ENCODE measurements at places on chromosomes 4 and X.

DNA sequence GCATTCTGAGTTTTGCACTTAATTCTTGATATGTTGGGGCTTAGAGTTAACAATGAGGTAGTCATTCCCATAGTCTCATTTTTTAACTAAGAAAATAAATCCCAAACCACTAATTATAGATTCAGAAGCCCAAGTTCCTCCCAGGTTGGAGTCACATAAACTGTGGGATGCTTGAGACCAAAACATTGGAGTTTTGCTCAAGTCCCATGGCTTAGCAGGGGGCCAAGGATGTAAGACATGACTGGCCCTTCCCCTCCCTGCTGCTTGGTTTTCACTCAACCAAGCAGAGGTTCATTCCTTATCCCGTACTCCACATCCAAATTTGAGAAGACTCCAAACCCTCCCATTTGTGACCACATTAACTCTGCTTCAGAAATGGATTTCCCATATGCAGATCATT lies 101.3 kb downstream of the LIMCH1 start:
- no peak for DNase-seq

- no peak for DNase-seq
Measured at GRCh38 chrX:13759152-13759718, 24.7 kb downstream of the OFD1 start.

DNA sequence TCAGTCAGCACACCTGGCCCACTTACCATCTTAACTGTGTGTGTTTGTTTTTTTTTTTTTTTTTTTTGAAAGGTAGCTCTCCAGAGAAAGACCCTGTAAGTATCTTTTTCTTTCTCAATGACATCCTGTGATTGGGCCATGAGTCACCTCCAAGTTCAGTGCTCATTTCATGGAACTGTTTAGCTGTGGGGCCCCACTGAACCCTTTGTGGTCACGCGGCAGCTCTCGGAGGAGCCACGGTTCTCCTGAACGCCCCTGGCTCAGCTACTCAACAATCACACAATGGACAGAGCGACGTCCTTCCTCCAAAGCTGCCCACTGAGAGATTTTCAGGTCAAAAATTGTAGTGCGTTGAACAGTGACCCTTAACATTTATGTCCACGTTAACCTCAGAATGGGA lies 14.2 kb upstream of the IL3RA start:
- no peak for DNase-seq

GRCh38 chrX:150482537-150483206 lies 85.7 kb upstream of the MTM1 start:
- DNase-seq, result peak; percentile 14

DNA sequence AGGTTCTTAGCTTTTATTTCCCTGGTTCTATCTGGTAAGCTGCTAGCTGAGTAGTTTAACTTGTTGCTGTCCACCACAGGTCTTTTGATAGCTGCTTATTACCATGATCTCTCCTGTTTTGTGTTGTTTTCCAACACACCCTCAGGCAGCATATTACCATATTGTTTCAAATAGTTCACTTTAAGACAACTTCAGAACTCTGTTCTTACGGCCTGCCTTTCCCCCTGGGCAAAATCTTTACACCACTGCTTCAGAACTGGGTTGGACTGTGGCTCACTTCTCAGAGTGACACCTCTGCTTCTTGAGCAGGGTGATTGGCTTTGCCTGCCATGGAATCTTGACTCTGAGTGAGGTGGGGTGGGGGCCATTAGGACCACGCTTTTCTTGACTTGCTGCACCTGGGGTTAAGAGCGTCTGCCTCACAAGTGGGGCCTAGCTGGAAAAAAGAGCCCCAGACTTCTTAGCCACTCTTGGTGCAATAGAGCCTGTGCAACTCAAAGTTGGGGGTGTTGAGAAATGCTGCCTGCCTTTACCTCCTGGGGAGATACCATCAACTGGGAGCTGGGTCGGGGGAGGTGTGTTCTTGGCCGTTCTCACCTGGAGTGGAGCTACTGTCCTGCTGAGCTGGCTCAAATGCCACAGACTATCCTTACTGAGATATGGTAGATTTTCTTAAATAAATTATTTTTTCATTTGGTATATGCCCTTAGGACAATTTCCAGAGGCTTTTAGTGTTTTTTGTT lies 23.4 kb downstream of the USP9X start:
- no peak for DNase-seq

- no peak for DNase-seq
Measured at GRCh38 chr4:110195561-110196205, 2.7 kb downstream of the ELOVL6 start.

DNA sequence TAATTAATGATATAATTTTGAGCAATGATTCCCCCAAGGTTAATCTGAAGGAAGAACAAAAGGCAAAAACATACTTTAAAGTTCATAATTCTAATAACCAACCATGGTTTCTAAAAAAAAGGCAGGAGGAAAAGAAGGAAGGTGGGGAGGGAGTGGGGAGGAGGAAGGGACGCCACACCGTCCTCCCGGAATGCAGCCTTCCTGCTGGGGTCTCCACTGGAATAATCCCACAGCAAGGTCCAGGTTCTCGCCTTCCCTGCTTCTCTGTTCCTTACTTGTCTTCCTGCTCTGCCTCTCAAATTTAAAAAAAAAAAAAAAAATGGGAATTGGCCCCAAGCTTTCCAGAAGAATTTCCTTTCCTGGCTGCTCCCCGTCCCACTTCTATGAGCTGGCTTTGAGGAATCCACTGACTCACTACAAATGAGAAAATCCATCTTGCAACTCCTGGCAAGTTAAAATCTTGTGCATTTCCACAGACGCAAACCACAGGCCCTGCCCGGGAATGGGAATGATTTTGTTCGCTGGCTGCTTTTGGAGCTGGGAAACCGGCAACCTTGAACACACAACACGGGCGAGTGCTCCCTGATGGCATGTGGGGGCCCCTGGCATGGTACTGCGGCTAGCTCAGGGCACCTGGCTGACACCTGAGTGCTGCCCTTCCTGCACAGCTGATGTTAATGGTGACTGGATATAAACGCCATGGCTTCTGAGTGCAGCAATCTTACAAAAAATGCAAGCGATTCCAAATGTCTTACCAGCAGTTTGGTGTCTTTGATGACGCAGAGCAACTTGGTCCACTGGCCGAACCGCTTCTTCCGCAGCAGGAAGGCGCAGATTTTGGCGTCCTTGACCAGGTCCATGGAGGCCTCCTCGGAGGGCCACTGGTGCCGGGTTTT lies 97.0 kb downstream of the AFAP1 start:
- no peak for DNase-seq

- no peak for DNase-seq
Measured at GRCh38 chrX:20500171-20500865, 233.6 kb upstream of the RPS6KA3 start.

DNA sequence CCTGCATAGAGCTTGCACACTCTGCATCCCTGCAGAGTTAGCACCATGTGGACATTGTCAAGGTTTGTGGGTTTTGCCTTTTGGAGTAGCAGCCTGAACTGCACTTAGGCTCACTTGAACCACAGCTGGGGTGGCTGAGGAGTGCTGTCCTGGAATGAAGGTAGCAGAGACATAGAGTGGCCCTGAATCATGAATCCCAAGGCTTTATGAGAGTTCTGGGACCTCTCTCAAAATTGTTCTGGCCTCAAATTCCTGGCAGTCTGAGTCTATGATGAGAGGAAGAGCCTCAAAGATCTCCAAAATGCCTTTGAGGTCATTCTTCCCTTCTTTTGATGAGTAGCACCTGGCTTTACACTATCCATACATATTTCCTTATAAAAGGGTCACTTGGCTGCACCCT lies 37.1 kb upstream of the ADH1C start:
- no peak for DNase-seq

DNA sequence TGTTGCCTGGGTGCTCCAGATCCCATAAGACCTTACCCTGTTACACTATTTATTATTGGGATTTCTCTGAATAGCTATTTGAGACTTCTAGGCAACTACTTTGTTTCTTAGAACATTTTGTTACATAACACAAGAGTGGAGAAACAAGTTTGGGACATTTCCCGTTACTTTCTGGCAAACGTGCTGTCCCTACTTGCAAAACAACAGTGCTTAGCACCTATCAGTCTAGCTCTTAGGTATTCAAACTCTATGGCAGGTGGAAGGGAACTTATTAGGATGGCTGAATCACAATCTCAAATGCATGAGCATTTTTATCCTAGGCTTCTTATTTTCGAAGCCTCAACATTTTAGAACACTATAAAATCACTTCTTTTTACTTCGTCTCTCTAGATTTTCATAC lies 613.6 kb downstream of the DMD start:
- no peak for DNase-seq

DNA sequence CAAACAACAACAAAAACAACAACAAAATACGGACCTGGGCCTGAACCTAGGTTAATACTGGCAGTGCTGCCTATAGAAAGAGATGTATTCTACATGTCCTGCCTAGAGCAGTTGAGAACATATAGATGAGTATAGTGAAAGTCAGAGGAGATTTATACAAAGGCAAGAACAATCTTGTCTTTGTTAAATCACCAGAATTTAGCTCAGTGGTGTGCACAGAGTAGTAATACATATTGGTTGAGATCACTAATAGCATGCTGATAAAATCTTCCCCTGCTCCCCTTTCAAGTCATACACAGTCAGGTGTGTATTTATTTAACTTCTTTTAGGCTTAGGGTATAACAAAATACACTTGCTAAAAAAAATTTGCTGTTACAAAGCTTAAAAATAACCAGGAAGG lies 247.8 kb downstream of the ADGRL3 start:
- no peak for DNase-seq

DNA sequence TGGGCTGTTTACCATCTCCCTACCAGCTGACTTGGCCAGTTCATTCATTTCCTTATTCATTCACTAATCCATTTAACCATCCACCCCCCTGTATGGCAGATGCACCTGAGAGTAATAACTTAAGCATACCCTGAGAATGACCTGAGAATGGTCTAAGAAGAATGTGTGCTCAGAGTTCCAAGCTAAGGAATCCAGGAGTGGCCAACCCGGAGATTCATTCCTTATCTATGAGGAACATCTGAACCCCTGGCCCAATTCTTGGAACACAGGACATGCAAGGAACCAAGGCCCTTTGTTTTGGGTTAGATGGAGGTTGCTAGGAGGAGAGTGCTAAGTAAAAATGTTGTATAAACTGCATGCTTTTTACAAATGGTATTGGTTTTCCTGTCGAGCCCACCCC lies 13.5 kb upstream of the STARD8 start:
- DNase-seq, result no peak

DNA sequence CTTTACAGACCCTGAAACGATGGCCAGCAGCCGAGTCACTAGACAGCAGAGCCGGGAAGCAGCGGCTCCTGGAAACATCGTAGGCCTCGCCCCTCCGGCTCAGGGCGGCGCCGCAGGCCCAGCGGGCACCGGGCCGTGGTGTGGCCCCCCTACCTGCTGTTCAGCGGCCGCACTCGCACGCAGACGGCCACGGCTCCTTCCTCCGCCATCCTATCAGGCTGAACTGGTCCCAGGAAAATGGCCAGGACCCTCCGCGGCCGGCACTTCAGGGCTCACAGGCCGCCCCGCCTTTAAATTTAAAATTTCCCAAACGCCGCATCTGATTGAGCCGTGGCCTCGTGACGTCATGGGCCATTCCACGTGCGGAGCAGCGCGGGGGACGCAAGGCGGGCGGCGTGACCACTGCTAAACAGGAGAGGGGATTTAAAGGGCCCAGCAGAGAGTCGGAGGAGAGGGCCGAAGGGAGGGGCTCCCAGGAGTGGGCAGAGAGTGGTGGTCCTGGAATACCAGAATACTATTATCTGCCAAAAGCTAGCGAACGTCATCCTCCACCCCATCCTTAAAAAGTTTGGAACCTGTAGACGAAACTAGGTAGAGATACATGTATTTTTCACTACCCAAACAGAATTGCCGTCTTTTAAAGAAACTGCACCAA lies at the start of gene CENPE:
TSS of gene CENPE (minus strand) at position 233 of the 655 bp plus-strand sequence. CDS start at position 209, 24 bp downstream.
- DNase-seq, result peak; percentile 76

- DNase-seq, result no peak
Measured at GRCh38 chrX:111006116-111006515, 89.9 kb upstream of the PAK3 start.

DNA sequence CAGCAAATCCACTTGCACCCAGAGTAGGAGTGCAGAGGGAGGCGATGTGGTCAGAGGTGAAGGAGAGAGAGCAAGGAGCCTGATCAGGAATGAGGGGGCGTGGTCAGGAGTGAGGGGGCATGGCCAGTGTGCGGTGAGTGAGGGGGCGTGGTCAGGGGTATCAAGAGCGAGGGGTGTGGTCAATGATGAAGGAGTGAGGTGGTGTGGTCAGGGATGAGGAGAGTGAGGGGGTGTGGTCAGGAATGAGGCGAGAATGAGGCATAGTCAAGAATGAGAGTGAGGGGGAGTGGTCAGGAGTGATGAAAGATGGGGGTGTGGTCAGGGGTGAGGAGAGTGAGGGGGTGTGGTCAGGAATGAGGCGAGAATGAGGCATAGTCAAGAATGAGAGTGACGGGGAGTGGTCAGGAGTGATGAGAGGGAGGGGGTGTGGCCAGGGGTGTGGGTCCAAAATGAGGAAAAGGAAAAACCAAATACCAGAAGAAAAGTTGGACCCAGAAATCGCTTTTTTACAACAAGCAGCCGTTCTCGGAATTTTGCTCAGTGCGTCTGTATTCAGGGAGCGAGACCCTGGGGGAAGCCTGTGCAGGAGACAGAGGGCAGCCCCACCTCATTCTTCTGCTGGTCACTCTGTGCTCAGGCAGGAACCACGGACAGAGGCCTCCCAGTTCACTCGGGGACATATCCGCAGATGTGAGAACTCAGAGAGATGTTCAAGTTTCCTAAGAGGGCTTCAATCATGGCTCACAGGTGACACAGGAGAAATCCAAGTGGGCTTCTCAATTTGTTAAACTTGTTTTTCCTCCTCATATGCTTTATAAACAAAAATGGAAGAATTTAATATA lies 47.5 kb downstream of the MAGEA1 start:
- DNase-seq, result no peak

- no peak for DNase-seq
Measured at GRCh38 chrX:15849555-15849954, 5.1 kb downstream of the AP1S2 start.

DNA sequence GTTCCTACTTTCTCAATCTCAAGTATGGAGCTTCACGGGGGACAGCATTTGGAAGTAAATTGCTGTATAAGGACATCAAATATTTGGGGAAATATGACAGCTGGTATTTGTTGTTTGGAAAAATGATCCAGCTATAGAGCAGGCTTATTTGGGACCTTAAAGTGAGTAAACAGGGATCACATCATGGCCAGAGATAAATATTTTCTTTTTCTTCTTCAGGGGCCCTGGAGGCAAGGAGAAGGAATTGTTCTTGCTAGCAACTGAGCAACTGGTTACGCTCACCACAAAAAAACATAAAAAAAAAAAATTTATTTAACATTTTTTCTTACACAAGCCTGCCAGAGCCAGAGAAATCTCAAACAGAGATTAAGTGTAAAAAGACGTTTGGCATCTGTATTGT lies 277.2 kb upstream of the UGT8 start:
- no peak for DNase-seq

DNA sequence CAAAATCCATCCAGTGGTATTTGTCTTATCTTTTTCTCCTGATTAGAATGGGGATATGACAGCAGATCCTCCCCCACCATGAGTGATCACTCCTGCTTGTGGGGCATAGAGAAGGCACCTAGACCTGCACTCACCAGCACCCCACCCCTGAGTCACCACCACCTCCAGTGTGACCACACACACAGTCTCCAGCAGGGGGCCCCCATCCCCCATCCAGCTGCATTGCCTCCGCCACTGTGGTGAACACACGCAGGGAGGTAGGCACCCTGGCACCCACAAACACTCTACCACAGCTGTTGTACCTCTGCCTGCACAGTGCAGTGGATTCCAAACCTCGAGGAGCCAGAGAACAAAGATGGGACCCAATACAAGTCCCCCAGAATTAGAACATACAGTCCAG lies 9.0 kb upstream of the MAGEA8 start:
- peak; percentile 72 for DNase-seq

Data from stimulated activated CD8-positive, alpha-beta memory T cell treated with anti-CD3 and anti-CD28 coated beads, Interleukin-4, amount 100 ng/mL, for 24 hours (primary cell).